ENCODE measurements at places on chromosomes 6 and 20.

DNA sequence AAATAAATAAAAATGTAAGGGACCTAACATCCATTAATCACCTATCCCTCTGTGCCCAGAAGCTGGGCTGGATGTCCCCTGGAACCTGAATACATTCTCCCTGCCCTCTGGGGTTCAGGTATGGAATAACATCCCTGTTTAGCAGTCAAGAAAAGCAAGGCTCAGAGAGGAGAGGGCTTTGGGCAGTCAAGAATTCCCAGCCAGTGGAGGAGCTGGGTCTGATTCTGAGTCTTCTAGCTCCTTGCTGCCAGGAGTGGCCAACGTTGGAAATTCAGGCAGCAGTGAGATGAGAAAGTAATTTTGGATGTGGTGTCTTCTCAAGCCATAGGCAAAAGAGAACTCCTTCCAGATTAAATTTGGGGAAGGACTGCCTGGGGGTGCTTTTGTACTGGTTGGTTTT, 42.6 kb upstream of the ZNFX1 start:
- DNase-seq = no peak

GRCh38 chr6:167094820-167095637, 27.9 kb upstream of the CCR6 start:
- no peak for DNase-seq

GRCh38 chr6:145241039-145241438, 494.3 kb downstream of the EPM2A start:
- DNase-seq = no peak

DNA sequence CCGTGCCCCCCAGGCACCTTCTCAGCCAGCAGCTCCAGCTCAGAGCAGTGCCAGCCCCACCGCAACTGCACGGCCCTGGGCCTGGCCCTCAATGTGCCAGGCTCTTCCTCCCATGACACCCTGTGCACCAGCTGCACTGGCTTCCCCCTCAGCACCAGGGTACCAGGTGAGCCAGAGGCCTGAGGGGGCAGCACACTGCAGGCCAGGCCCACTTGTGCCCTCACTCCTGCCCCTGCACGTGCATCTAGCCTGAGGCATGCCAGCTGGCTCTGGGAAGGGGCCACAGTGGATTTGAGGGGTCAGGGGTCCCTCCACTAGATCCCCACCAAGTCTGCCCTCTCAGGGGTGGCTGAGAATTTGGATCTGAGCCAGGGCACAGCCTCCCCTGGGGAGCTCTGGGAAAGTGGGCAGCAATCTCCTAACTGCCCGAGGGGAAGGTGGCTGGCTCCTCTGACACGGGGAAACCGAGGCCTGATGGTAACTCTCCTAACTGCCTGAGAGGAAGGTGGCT, 960 bp downstream of the TNFRSF6B start:
- no peak for DNase-seq

GRCh38 chr20:54029176-54029575, 41.2 kb downstream of the BCAS1 start:
- DNase-seq = no peak

- DNase-seq = no peak
Measured at GRCh38 chr20:63252284-63252711, 2.0 kb downstream of the NKAIN4 start.

GRCh38 chr6:82893889-82894652, 171.6 kb downstream of the UBE3D start:
- no peak for DNase-seq
